ENCODE measurements at places on chromosomes 6 and 20.

- no peak for DNase-seq
Observed at GRCh38 chr6:120675886-120676285, 658.4 kb downstream of the TBC1D32 start.

GRCh38 chr6:6497976-6498375, 90.5 kb upstream of the LY86 start:
- DNase-seq: no peak

- DNase-seq: no peak
Observed at GRCh38 chr6:41462033-41462432, 84.1 kb upstream of the FOXP4 start.

DNA sequence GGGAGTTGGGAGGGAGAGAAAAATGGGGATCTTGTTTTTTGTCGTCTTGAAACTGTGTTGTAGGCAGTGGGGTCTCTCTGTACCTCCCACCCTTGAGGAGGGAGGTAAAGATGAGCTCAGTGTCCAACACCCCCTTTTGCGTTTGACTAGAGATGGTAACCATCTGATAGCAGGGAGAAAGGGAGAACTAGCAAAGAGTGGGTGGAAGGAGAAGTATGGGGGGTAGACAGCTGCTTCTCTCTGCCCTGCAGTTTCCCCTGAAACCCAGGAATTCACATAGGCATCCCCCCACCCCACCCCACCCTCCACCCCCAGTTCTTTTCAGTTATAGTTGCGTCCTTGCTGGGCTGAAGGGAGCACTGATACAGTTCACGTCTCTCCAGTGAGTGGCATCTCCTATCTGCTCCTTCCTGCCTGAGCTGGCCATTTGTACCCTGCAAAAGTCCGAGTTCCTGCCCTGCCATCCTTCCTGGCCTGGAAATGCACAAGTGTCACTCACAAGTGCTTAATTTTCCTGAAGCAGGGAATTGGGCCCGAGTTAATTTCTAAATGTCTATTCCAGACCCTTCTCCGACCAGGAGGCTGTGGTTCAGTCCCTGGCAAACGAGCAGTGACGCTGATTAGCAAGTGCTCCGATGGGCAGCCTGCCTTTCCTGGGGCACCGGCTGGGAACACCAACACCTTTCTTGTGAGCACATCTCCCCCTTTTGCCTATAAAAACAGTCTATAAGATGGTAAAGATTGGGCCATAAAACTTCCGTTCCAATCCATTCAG, 1.5 kb downstream of the SIRPA start:
- no peak for DNase-seq

DNA sequence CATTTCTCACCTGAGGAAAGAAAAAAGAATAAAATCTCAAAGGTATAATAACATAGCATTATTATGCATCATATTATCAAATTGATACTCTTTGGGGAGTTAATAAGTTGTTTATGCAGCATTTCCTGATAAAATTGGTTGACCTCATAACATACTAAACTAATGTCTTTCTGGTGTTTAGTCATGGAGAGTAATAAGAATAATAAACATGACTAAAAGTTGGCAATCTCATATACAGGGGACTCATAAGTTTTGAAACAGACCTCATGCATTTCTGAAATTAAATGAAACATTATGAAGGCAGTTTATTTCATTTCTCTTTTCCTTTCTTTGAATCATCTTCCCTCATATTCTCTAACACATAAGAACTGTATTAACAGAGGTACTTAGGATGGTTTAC, 60.5 kb upstream of the PRDM1 start:
- no peak for DNase-seq

DNA sequence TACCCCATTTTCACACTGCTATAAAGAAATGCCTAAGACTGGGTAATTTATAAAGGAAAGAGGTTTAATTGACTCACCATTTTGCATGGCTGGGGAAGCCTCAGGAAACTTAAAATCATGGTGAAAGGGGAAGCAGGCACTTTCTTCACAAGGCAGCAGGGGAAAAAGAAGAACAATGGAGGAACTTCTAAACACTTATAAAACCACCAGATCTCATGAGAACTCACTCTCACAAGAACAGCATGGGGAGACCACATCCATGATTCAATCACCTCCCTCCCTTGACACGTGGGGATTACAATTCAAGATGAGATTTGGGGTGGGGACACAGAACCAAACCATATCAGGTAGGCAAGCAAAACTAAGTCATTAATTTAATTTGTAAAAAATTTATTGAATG, 343.2 kb downstream of the FRK start:
- no peak for DNase-seq

DNA sequence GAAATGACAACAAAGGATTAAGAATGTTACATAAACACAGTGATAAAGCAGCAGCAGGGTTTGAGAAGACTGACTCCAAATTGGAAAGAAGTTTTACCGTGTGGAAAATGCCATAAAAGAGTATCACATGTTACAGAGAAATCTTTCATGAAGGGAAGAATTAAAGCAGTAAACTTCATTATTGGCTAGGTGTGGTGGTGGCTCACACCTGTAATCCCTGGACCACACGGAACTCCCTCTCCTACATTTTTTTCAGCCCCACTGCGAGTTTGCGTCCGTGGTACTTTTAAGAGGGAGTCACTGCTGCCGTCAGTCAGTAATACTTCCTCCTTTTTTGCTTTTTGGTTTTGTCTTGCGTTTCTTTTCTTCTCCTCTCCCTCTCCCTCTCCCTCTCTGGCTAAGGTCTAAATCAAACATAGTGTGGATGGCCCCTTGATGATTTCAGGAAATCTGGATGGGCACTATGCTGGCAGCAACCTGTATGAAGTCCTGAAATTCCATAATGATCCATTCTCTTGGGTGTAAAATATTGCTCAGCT, 112.3 kb downstream of the MAN1A1 start:
- DNase-seq: no peak

DNA sequence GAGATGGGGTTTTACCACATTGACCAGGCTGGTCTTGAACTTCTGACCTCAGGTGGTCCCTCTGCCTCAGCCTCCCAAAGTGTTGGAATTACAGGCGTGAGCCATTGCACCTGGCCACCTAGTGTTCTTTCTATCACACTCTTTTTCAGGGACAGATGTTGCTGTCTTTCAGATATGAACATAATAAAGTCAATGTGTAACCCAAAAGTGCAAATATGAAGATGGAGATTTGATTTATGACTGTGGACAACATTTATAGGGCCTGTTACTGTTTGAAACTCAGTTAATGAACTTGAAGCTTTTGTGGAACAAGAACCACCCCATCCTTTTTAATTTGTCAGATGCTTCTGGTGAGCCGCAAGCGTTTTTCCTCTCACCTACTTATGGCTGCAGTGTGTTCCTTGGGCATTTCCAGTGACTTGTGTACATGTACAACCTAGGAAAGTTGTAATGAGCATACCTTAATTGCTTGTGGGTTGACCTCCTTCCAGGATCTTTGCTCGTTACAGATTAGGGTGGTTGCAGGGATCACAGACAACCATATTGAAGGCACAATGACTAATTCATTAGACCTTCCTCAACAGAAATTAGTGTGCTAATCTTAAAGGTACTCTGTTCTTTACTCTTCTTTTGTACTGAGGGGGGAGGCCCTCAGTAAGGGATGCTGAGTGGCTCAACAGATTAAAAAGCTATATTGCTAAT, 6.8 kb downstream of the TBPL1 start:
- DNase-seq: no peak

DNA sequence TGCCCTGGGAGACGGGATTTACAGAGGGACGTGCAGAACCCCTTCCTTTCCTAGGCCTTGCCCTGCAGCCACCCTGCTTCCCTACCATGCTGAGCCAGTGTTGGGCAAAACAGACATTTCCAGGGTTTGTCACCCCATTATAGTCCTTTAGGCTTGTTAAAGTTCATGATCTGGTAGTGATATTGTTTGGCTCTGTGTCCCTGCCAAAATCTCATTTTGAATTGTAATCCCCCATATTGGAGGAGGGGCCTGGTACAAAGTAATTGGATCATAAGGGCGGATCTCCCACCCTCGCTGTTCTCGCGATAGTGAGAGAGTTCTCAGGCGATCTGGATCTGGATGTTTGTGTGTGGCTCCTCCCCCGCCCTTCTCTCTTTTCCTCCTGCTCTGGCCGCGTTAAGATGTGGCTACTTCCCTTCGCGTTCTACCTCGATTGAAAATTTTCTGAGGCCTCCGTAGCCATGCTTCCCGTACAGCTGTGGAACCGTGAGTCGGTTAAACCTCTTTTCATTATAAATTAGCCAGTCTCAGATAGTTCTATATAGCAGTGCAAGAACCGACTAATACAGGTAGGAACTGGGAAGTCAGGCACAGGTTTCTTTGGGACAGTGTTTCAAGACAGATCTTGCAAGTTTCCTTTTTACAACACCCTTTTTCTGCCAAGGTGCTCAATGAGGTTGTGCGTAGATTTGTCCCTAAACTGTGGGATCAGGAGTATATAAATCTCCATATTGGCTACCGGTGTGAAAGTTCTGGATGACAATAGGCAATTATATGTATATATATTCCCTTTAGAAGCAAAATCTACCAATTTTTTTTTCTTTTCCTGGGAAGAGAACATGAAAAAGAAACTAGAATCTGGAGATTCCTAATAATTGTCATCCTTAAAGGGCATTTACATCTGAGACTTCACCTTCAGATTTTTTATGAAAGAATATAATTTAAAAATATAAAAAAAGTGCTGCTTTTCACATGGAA, 152.1 kb downstream of the SAMD5 start:
- DNase-seq: no peak

DNA sequence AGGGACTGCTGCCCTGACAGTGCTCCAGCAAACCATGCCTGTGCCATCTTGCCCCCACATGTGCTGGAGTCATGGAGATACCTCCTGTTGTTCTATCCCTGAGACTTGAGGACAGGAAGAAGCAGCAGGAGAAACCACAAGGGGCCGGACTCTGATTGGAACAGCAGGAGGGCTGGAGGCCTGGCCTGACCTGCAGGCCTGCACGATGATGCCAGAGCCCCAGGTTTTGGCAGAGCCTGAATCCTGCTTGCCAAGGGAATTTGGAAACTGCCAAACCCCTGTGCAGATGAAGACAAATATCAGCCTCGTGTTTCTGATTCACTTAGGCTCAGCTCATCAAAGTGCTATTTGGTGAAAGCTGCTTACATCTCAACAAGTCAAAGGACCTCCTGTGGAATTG, 177.6 kb downstream of the MAFB start:
- no peak for DNase-seq

DNA sequence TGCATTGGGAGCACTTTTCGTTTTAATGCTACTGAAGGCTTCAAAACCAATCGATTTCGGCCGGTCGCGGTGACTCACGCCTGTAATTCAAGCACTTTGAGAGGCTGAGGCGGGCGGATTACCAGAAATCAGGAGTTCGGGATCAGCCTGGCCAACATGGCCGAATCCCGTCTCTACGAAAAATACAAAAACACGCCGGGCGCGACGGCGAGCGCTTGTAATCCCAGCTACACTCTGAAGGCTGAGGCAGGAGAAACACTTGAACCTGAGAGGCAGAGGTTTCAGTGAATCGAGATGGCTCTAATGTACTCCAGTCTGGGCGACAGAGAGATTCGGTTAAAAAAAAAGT, 58.4 kb downstream of the TRIM38 start:
- peak; percentile 58 for DNase-seq

GRCh38 chr20:51376111-51376510, 166.4 kb downstream of the NFATC2 start:
- DNase-seq: no peak

- no peak for DNase-seq
Observed at GRCh38 chr6:131640576-131640975, 3.5 kb downstream of the ENPP3 start.

DNA sequence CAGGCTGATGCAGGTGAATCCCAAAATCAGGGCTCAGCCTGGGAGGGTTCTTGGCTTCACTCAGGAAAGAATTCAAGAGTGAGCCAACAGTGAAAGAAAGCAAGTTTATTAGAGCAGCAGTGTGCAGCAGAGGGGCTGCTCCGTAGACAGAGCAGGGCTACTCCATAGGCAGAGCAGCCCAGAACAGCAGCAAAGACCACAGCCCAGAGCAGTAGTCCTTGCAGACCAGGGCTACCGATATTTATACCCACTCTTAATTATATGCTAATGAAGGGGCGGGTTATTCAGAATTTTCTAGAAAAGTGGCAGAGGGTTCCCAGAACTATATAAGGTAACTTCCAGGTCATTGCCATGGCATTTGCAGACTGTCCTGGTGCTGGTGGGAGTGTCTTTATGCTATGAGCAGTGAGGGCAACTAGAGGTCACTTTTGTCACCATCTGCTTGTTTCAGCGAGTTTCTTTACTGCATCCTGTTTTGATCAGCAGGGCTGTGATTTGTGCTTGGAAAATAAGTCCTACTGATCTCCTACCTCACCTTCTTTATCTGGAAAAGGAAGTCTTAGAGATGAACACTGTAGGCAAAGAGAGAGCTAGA, 39.8 kb upstream of the PTPN1 start:
- no peak for DNase-seq

- DNase-seq: no peak
Observed at GRCh38 chr20:5535125-5535756, 215.0 kb upstream of the SHLD1 start.

DNA sequence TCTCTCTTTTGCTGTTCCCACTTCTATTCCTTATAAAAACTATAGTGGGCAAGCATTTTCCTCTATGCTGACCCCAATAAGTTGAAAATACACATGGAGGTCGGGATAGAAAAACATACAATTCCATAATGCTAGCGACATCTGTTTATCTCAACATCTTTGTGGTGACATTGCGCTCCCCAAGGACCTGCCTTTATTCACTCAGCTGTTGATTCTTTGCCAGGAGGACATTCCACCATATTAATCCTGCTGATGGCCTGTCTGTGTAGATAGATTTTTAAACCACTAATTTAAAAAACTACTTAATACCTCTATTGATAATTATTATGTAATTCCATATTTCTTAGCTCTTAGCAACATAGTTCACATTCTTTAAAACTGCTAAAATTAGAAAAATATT, 555.3 kb upstream of the MAP3K7 start:
- no peak for DNase-seq

GRCh38 chr20:46375771-46376170, 30.6 kb downstream of the ELMO2 start:
- DNase-seq: no peak

GRCh38 chr20:19543101-19543500, 215.0 kb upstream of the RIN2 start:
- DNase-seq: no peak

DNA sequence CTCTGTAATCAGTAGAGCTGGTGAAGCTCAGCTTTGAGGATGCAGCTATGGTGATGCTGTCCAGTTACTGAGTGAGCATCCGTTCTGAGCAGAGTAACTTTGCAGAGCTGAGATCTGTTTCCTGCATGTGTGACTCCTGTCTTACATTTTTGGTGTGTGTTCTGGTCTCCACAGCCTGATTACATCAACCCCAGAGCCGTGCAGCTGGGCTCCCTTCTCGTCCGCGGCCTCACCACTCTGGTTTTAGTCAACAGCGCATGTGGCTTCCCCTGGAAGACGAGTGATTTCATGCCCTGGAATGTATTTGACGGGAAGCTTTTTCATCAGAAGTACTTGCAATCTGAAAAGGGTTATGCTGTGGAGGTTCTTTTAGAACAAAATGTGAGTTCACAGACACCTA, 81.6 kb downstream of the FAM120B start:
- no peak for DNase-seq

DNA sequence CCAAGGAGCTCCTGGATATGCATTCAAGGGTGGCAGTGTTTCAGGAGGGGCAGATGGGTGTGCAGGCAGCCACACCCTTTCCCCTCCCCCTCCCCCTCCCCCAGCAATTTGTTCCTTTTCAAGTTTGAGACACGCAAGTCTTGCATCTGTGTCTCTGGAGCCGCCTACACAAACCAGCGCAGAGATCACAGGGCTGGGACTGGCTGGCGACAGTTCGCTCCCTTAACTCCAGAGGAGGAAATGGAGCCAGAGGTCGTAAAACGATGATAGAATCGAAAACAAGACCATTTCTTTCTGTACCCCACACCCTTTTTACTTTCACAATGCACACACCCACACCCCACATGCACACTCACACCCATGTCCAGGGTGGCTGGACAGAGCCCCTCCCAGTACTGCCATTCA, 163.1 kb downstream of the LY86 start:
- no peak for DNase-seq

Data from substantia nigra (tissue), 51 donors.